ENCODE measurements at places on chromosomes 7 and 10.

DNA sequence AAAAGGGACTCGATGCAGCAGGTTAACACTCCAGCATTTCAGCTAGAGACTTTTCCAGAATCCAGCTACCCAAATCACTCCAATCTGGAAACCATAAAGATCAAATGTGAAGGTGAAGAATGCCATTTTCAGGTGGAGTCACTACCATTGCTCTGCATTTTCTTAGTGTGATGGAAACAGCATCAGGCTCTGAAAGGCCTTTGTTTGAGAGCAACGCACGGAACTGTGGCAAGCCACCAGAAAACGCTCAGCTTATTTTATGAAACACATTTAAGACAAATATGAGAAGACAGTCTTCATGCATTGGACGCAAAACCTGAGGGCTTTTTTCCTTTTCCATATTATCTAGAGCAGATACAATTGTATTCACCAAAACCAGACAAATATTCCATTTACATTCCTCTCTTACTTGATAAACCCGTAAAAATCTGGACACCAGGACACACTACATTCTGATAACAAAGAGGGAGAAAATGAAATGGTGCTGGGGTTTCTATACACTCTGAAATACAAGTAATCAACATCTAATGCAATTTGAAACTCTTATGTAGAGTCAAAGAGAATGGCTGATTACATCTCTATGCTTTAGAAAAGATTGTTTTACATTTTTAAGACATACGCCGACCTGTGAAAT lies 99.1 kb downstream of the NRP1 start:
- DNase-seq = no peak

DNA sequence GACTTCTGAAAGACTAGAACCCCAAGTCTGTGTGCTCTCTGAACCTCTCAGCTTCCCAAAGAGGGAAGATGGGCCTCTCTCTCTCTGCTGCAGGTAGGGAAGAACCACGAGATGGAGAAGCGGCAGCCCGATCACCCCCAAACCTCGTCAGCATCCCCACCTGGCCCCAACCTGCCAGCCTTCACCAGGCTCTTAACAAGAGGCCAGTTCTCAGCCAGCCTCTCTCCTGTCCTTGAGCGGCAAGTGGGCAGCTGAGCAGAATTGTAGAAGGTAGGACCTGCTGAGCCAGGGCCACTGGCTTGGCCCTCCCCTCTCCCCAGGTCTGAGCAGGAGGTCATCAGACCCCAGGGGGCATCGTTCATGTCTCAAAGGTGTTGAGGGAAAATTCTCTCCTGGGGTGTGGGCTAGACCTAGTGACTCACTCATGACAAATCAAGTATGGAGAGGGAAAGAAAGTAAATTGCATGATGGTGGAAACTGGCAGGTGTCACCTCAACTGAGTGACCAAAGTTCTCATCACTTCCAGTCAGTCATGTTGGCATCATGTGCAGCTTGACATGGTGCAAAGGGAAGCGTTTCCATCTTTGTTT lies 92.0 kb upstream of the GPR26 start:
- no peak for DNase-seq

DNA sequence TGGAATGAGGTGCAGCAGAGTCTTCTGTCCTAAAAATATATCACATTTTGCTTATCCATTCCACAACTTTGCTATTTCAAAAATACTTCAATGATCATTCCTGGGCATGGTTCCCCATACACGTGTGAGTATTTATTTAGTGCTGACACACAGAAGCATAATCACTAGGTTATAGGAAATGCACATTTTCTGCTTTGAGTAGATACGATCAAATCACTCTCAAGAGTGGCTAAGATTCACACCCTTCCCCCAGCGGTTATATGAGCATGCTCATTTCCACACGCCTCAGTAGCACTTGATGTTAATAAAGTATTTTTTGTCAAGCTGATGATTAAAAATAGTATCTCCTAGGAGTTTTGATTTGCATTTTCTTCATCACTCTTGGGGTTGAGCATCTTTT lies 93.5 kb upstream of the LRRC4 start:
- no peak for DNase-seq

GRCh38 chr7:17142831-17143541 lies 155.5 kb upstream of the AHR start:
- no peak for DNase-seq

DNA sequence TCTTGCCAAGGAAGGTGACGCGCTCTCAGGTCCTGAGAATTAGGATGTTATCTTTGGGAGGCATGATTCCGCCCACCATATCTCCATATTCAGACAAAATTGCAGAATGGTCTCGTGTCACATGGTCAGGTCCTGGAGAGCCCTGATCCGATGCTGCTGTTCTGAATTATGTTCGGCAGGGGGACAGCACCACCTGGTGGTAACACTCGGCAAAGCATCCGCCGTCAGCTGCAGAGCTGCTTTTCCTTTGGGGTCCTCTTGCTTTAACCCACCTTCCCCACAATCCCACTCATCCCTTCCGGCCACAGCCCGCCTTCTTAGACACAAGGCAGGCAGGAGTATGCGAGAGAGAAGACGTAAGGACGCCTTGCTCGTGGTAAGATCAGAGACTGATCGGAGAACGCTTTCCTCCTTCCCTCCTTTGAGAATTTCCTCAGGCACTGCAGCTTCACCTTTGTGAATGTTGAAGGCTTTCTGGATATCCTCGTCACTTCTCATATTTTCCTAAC lies 327.8 kb upstream of the C7orf33 start:
- DNase-seq = peak; percentile 44

DNA sequence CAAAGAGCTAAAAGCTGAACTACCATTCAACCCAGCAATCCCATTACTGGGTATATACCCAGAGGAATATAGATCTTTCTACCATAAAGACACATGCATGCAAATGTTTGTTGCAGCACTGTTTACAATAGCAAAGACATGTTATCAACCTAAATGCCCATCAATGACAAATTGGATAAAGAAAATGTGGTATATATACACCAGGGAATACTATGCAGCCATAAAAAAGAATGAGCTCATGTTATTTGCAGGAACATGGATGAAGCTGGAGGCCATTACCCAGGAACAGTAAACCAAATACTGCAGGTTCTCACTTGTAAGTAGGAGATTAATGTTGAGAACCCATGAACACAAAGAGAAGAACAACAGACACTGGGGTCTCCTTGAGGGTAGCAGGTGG lies 1295.1 kb downstream of the TYW1 start:
- DNase-seq = no peak

DNA sequence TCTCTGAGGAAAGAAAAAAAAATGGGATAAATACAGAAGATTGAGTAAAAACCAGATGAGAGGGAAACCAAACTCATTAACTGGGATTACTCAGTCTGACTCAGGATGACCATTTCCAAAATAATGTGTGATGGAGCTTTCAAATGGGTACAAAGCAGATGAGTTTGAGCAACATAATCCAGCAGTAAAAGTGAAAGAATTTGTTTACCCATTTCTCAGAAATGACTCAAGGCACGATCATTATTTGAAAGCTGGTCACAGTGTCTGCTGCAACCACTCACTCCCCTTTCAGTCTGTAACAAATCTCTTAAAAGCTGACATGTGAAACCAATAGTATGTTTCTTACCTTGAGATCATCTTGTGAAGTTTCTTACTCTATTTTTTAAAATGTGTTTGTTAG lies 104.7 kb upstream of the KLF14 start:
- DNase-seq = no peak

DNA sequence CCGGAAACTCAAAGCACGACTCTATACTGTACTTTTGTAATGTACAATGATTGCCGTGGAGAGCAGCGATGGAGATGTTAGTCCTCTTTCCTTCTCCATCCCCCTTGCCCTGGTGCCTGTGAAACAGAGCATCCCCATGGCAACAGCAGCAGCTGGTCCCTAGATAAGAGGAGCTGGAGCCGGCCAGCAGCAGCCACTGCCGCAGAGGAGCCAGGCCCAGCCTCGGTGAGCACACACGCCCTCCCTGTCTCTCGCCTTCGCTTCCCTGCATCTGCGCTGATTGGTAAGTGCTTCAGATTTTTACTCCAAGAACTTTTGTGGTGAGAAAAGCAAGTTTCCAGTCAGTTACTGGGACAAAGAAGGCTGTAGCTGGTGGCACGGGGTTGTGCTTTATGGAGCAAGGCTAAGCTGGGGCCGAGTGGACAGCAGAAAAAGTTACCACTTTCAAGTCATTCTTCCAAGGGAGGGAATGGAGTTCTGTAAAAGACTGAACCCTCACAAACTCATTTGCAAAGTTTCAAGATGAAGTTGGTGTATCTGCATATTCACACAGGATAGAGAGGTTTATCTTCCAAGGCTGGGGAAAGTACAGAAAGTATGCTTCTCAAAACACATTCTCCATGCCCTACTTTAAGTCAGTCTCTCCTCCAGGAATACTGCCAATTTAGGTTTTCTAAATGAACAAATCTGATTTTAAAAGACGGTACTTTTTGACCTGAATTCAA lies at the start of gene PPP1R17:
Gene PPP1R17 (plus strand): TSS at position 192 of the 725 bp plus-strand sequence. CDS start 5,227 bp downstream, outside the sequence.
- DNase-seq = no peak

GRCh38 chr7:49770838-49771237 lies 2.6 kb upstream of the VWC2 start:
- DNase-seq = no peak

DNA sequence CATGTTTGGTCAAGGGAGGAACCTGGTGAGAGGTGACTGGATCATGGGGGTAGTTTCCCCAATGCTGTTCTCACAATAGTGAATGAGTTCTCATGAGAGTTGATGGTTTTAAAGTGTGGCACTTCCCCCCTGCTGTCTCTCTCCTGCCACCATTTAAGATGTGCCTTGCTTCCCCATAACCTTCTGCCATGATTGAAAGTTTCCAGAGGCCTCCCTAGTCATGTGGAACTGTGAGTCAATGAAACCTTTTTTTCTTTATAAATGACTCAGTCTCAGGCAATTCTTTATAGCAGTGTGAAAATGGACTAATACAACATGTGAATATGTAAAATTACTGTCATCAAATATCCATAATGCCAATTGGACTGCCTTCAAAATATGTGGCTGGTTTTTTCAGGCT lies 165.5 kb upstream of the TARP start:
- DNase-seq = no peak

DNA sequence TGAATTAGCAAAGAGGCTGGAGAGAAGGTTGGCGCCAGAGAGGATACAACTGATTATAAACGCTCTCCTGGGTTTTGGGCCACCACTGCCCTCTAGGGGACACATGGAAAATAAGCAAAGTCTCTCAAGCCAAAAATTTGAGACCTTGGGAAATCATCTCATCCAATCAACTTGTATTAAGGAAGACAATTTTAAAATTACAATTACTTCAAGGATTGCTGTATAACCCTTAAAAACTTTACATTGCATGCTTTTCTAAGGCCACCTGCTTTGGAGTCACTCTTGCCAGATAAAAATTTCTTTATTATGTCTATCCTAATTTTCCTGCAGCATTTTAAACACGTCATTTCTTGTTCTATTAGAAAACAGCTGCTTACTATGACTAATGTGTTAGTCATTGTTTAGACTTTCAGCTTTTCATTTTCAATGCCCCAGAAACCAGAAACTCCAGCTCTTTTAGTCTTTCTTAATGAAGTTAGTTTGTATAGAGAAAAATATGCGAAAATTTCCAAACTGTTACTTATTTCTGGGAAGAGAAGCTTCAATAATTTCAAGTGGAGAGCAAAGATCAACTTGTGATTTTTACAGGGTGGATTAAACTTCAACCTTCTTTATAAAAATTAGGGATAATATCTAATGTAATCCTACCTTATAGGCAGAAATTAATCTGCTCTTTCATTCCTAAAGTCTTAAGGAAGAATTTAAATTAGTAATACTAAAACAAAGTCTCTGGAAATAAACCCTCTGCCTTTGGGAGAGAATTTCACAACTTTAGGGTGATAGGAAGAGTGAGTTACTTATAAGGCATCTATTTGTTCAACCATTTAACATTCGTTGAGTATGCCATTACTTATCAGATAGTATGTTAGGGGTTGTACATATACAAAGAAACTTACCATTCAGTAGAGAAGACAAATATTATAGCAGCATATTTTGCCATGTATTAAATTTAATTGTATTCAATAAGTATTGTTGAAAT lies 20.6 kb upstream of the RHOBTB1 start:
- DNase-seq = peak; percentile 19

DNA sequence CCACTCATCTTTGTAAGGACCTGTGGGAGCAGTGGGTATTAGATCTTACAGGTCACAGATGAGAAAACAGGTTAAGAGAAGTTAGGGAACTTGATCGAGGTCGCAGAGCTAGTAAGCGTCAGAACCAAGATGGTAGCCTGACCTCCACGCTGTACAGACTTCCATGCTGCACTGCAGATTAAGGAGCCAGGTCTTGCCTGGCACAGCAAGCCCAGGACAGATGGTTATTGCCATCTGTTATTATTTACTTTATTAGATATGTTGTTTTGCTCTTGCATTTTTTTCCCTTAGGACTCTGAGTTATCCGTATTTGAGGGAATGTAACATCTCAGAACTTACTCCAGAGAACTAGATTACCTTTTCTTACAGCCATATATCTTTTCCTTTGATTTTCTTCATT lies 147.2 kb downstream of the NSUN6 start:
- no peak for DNase-seq

GRCh38 chr7:27103489-27104226 lies 1.2 kb upstream of the HOXA2 start:
- no peak for DNase-seq

- DNase-seq = no peak
Observed at GRCh38 chr10:49627644-49628247, 13.9 kb downstream of the CHAT start.

DNA sequence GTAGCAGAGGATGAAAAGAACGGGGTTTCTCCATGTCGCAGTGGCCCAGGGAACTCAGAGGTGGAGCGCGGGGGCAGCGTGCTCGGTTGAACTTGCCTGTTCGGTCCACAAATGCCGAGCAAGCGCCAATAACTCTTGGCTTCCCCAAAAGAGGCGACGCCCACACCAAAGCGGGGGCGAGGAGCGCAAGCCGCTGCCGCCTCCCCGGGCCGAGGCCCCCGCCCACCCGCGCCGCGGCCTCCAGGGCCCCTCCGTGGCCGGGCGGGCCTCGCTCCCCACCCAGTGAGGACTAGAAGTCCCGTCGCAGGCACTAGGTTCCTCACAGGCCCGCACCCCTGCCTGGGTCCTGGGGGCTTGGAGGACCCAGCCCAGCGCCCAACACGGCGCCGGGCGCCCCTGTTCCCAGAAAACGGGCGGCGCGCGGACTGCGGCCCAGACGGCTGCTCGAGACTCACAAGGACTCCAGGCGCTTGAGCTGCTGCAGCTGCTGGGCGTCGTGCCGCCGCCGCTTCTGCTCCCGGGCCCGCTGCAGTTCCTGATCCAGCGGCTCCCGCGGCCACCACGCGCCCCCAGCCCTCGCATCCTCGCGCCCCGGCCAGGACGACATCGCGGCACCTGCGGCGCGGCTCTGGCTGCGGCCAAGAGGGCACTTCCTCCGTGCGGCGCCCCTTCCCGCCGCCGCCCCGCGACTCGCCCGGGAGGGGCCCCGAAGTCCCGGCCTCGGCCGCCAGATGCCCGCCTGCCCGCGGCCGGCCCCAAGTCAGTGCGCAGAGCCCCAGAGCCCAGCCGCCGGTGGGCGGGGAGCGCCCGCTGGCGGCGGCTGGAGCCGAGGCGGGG lies 14.6 kb upstream of the FKBP9 start:
- DNase-seq = peak; percentile 79
